Esophagus squamous epithelium (tissue), 5 donors: ENCODE measurements at places on chromosomes 16 and 17. TPM values are rescaled to one million over a fixed set of nuclear protein-coding genes. Genes with fewer than 3 reads are reported as not detected.

Gene FN3KRP
- total RNA-seq: 13.5 TPM

Gene ZNF469
- total RNA-seq: 0.27 TPM

Gene C16orf96
- 0.06 TPM for total RNA-seq

Gene TBC1D3B
- total RNA-seq: 2.9 TPM

Gene WFIKKN1
- 0.31 TPM for total RNA-seq

Gene CDYL2
- total RNA-seq: 3.1 TPM

Gene CLDN7
- total RNA-seq: 172 TPM

Gene PYCARD
- total RNA-seq: 66.8 TPM

Gene PRSS27
- total RNA-seq: 266 TPM

DNA sequence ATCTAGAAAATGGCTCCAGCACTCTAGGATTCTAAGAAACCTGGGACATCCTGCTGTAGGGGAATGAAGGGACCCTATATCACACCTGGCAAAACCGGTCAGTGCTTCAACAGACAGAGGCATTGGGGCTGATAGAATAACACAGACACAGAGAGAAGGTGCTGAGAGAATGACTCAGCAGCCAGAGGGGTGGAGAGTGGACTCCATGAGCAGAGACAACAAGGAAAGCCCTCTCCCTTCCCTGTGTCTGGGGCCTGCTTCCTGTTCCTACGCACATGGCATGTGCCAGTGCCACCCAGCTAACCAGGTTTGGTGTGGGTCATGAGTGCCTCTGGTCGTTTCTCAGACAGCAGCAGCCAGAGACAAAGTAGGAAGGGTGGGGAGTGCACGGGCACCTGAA lies 140.3 kb downstream of the CCT6B start:
- no peak for DNase-seq

DNA sequence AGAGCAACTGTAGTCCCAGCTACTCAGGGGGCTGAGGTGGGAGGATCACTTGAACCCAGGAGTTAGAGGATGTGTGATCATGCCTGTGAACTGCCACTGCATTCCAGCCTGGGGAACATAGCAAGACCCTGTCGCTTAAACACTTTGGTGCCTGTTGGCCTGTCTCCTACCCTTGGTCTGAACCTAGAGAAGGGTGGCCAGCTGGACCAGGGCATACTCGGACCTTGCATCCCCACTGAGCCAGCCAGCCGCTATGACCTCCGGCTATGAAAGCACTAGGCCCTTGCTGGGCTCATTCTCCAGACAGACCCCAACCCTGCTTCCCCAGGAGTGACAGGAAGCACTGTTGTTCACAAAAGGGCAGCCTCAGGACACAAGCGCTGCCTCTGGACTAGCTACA lies 4.6 kb downstream of the IFT20 start:
- DNase-seq: no peak

DNA sequence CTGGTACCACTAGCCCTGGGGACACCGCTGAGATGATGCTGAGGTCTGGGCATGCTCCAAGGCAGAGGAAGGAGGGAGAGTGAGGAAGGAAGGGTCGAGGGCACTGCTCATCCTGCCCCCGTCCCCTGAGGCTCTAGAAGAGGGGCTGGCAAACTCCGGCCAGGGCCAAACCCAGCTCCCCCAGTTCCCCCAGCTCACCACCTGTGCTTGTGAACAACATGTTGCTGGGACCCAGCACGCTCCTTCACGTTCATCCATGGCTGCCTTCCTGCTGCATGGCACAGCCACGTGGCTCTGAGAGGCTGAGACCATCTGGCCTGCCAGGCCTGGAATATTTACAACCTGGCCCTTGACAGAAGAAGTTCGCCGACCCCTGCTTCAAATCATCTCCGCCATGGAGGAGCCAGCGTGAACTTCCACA lies 81.2 kb downstream of the RBFOX3 start:
- DNase-seq: no peak

DNA sequence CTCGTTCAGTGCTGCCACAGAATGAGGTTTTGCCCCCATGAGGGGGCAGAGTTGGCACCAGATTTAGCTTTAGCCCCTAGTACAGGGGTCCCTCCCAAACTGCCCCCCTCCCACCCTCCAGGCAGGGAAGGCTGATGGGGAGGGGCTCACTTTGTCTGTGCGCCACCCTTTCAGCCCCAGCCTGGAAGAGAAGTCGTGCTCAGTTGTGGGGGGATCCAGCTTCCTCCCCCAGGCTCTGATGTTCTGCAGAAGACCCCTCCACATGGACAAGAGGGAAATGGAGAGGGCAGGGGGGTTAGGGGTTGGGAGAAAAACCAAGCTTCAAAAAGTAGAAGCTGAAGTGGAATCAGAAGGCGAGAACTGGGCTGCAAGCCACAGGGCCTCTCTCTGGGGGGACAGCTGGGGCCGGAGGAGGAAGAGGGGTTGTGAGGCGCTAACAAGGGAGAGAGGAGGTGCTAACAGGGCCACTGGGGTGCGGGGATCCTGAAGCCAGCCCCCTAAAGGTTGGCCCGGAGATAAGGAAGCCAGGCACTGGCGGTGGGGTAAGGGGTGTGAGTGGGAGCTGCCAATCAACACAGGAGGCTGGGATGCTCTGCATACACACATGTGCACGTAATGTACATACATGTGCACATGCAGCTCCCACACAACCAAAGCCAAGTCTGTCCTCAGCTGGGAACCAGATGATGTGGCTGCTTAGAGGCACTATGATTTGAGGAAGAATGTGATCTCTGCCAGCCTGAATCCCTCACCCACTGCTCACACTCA lies 7.0 kb upstream of the TMEM92 start:
- no peak for DNase-seq

GRCh38 chr17:64938925-64939474 lies 19.7 kb upstream of the LRRC37A3 start:
- DNase-seq: no peak

DNA sequence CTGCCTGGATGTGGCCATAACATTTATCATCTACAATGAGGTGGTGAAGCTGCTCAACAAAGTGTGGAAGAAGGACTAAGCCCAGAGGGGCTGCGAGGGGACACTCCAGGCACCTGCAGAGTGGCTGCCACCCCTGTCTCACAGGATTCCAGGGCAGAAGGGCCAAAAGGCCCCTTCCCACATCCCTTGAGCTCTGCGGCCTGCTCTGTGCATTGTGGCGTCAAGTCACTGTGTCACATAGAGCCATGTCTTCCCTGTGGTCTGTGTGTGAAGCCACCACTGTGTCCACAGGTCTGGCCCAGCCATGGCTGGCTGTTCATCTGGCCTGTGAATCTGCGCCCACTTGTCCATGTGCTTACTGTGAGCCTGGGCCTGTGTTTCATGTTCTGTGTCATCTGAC lies 1714.6 kb downstream of the TP53TG3F start:
- no peak for DNase-seq

DNA sequence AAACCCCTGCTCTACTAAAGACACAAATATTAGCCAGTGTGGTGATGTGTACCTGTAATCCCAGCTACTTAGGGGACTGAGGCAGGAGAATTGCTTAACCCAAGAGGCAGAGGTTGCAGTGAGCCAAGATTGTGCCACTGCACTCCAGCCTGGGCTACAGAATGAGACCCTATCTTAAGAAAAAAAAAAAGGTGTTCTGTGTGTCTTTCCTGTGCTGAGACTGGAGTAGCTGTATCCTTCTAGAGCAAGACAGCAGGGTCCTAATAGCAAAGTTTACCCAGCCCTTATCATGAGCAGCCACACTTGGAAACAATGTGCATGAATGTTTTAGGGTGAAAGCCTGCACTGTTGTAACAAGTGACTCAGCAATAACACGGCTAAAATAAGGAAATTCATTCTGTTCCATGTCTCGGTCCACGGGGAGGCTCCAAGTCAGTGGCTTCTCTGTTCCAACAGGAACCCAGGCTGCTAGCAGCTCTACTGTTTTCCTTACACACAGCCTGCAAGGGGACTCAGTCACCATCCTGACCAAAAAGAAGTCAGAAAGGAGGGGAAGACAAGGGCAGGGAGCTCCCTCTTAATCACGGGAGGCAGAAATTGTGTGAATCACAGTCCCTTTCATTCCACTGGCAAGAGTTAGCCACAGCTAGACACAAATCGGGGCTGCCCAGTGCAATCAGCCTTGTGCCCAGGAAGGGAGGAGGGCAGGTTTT lies 7.1 kb upstream of the SLC5A11 start:
- DNase-seq: no peak

- DNase-seq: no peak
Observed at GRCh38 chr17:14604591-14605266, 303.8 kb downstream of the HS3ST3B1 start.

- no peak for DNase-seq
Observed at GRCh38 chr16:85250609-85251223, 138.4 kb upstream of the CIBAR2 start.

GRCh38 chr16:52578007-52578828 lies 31.3 kb upstream of the TOX3 start:
- no peak for DNase-seq

DNA sequence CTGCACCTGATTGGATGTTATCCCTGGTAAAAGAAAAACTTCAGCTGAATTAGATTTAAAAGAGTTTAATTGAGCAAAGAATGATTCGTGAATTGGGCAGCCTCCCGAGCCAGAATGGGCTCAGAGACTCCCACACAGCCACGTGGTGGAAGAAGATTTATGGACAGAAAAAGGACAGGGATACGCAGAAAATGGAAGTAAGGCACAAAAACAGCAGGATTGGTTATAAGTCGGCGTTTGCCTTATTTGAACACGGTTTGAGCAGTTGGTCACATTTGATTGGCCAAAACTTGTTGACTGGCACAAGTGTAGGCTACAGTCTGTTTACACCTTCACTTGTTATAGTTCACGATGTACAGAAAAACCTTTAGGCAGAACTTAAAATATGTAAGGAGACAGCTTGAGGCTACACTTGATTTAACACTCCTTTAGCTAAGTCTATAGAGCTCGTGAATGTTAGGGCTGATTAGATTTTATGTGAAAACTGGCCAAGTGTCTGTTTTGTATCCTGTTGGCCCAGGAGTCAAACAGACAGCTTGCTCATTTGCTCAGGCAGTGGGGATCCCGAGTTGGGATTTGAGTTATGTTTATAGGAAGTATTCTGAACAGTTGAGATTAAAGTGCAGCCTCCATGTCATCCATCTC lies 119.5 kb upstream of the SHISA6 start:
- DNase-seq: no peak

DNA sequence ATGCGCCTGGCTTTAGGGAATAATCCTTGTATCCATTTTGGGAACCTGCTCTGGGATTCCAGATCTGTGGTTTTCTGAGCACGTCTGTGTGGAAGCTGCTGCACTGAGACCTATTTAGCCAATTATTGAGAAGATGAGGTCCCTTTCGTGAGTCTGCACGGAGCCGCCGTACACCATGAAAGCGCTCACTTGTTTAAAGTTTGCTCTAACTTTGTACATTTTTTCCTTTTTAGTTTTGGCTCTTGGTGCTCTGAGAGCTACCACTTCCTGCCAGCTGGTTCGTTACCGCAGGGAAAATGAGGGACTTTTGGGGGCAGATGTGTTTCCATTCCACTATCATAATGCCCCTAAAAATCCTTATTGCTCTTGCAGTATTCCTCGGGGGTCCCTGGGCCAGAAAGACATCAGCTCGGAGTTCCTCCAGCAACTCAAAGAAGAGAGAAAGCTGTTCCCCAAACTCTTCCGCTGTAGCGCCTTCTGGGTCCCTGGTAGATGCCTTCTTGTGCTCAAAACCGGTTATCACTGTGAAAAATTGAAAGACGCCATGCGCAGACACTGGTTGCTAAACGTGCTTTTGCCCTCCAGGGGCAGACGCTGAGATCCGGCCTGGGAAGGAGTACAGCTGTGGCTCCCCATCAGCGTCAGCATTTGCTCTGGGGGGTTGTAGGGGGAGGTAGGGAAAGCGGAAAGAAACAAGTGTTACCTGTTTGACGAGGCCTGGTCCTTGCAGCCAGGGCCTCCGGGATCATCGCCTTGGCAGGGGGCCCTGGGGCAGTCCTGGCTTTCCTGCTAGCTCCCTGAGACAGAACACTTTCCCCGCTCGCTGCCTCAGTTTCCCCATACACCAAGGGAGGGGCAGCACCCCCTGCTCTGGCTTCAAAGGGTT lies 238.1 kb downstream of the MRTFB start:
- DNase-seq: no peak

DNA sequence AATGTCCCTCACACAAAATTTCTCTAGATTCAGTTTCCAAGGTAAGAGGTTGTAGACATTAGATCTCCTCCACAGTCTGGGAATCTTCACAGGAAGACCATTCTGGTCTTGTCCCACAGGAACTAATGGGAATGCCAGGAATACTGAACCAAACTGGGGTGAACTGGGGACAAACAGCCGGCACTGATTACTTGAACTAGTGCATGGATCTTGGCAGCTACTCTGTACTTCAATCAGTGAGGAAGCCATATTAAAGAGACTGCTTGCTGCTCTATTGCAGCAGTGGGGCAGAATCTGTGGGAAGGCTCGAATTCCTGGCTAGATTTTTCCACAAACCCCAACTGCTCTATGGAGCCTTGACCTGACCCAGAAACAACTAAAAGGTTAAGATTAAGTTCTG lies 268.9 kb upstream of the AXIN2 start:
- DNase-seq: no peak

DNA sequence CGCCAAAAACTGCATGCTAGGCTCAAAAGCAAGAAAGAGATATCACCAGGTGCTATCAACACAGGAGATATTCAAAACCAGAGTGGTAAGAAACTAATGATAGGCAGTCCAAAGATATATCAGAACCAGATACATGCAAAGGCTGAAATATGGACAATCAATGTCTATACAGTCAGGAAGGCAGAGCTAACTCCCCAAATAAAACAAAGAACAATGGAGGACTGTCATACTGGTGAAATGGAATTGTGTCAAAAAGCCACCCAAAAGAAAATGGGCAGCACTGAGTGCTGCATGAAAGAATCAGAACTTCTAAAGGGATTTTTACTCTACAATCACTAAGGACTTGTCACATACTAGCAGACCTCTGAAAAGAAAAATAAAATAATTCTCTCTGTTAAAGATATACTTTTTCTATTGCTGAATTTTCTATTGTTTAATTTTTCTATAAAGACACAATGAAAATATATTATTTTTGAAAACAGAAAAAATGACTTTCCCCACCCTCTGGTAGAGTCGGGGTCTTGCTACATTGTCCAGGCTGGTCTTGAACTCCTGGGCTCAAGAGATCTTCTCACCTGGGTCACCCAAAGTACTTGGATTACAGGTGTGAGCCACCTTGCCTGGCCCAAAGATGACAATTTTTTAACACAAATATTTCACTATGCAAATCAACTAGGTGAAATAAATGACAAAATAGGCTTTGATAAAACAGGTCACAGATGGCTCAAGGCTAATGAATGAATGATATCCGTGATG lies 98.2 kb downstream of the USP32 start:
- no peak for DNase-seq
